ENCODE measurements at places on chromosomes 16 and 17.

DNA sequence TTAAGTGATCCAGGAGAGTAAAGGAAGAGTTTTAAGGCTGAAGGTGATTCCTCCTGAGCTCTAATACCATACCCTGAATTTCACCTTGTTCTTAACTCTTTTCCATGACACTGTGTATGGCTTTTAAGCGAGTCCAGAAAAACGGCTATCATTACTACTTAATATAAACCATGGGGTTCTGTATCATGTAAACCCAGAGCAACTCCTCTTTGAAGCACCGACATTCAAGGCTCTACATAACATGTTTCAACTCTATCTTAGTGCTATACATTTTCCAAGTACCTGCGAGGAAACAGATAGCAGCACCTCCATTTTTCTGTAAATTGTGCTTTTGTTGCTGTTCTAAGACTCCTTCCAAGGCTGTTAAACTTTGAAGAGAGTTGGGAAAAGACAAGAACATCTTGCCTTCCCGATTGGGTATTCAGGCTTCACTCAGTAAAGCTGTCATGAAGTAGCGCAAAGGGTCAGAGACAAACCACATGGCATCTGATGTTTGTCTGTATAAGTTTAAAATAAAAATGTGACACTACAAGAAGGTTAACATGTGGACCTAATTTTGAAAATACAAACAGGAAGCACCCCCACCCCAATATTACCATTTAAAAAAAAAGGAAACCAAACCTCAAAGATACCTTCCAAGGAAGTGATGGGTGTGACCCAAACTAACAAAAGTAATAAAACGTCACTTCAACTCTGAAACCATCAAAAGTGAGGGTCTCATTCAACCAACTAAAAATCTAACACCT lies 3.9 kb downstream of the STAT5B start:
- DNase-seq: no peak

DNA sequence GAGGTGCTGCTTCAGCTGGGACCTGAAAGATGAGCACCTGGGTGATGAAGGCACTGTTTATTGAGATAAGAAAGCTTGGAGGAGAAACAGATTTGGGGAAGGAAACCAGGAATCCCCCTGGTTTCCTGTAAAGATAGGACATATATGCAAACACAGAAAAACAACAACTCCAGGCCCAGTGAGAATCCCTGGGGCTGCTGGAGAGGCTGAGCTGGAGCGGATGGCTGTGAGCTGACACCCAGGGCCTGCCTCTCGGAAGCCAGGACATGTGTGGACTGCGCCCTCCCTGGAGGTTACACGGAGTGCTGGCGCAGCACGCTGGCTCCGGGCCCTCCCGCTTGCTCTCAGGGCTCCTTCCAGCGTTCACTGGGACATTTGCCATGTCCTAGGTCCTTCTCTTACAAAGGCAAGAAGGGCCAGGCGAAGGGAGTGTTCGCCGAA lies 57.5 kb downstream of the CYB5B start:
- peak; percentile 73 for DNase-seq

DNA sequence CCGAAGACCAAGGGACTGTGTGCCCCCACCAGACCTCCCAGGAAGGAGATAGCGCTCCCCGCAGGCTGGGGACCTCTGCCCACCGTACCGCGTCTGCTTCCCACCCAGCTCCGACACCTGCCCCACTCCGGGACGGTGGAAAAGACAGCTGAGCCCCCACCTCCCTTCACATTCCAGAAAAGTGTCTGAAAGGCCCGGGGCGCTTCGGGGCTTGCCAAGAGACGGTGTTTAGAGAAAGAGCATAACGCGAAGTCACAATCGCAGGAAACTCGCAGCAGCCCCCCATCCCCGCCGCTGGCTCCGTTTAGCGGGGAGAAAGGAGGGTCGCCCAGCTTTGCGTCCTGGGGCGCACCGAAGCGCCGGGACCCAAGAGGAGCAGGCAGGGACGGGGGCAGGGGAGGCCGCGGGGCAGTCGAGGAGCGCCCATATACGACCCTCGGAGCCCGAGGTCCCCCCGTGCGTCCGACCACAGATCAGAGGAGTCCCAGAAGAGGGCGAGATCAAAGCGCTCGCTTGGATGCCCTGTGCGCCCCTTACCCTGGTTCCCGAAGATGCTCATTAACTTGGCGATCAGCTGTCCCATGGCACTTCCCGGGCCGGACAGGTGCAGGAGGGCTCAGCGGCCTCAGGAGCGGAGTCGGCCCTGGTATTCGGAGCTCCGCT lies 652 bp downstream of the ARL5C start:
- no peak for DNase-seq

DNA sequence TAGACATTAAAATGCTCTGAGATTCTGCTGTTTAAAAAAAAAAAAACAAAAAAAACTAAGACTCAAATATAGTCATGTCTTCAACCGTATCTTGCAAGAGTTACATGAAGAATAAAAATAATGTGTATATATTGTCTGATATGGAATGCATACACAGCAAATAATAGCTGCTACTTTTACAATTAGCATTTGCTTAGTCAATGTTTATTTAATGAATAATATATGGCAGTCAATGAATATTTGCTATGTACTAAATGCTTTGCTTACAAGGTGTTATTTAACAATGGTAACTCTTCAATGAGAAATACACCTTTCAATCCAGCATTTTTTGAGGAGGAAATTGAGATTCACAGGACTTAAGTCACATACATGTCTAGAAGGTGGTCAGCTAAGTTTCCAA lies 718.8 kb upstream of the SOX9 start:
- DNase-seq: no peak

- no peak for DNase-seq
These were observed 52.0 kb downstream of the BAIAP2 start for GRCh38 chr17:81086789-81087551.

DNA sequence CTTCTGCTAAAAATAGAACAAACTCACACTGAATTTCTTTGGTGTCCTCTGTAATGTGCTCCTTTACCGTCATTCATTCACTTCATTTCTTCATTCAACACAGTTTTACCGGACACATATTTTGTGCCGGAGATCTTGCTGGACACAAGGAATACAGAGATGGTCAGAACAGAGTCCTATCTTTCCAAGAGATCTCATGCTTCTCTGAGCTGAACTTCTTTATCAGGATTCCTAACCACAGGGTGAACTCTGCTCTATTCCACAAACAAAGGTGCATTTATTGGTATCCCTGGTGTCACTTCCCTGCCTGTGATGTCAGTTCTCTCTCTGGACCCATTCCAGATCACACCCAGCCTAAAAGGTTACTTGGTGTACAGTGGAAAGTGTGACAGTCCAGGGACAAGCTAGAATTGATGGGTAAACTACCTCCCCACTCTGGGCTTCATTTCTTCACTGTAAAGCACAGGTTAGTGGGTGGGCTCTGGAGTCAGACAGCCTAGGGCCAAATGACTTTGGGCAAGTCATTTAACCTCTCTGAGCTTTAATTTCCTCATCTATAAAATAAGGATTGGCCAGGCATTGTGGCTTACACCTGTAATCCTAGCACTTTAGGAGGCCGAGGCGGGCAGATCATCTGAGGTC lies 4.2 kb downstream of the IFI35 start:
- no peak for DNase-seq

GRCh38 chr17:29131814-29132682 lies 48.1 kb downstream of the MYO18A start:
- no peak for DNase-seq

- DNase-seq: no peak
These were observed 2.0 kb downstream of the MARF1 start for GRCh38 chr16:15640966-15641365.

- no peak for DNase-seq
These were observed 73.9 kb downstream of the CEP95 start for GRCh38 chr17:64580384-64581315.

DNA sequence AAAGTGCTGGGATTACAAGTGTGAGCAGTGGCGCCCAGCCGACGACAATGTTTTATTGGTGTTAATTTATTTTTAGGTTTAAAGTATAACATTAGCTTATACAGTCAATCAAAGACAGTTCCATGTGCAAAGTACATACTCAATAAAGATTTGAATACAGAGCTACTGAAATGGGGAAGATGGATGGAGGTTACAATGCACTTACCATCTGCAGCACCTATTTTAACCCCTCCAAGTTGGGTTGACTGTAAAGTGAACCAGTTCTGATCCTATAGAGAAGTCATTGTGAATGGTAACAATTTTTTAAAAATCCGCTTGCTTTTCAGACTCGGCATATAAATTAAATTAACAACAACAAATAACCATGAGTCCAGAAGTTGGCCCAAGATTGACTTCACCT lies 679 bp upstream of the PSKH1 start:
- no peak for DNase-seq

- no peak for DNase-seq
These were observed 118.2 kb upstream of the CHMP6 start for GRCh38 chr17:80873307-80873951.

- DNase-seq: peak; percentile 72
These were observed 421 bp upstream of the DLX4 start for GRCh38 chr17:49968405-49969133.
